ENCODE measurements at places on chromosomes 6 and 20.

- no peak for DNase-seq
Measured at GRCh38 chr6:4274382-4275082, 139.2 kb upstream of the ECI2 start.

GRCh38 chr20:9573335-9574151, 59.2 kb downstream of the LAMP5 start:
- DNase-seq = peak; percentile 50

DNA sequence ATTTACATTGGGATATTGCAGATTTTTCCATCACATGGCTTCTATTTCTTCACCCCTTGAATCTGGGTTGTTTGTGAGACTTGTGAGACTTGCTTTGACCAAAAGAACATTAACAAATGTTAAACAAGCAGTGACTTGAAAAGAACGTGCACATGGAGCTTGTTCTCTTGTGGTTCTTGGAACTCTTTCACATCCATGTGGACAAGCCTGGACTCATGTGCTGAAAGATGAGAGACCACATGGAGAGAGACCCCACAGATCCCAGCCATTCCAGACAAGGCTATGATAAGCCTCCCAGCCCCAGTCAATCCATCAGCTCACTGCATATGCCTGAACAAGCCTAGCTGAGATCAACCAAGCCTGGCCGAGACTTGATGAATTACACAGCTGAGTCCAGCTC, 1365.7 kb upstream of the GJE1 start:
- no peak for DNase-seq

- no peak for DNase-seq
Measured at GRCh38 chr20:19256906-19257595, 44.6 kb downstream of the SLC24A3 start.

GRCh38 chr6:170438402-170438753, 114.7 kb downstream of the PSMB1 start:
- DNase-seq = peak; percentile 96

- peak; percentile 66 for DNase-seq
Measured at GRCh38 chr20:1894951-1895673, at the start of gene SIRPA. Gene SIRPA, plus strand, starts transcription at chr20:1895407. Its CDS starts 41 bp downstream, at chr20:1895448.

DNA sequence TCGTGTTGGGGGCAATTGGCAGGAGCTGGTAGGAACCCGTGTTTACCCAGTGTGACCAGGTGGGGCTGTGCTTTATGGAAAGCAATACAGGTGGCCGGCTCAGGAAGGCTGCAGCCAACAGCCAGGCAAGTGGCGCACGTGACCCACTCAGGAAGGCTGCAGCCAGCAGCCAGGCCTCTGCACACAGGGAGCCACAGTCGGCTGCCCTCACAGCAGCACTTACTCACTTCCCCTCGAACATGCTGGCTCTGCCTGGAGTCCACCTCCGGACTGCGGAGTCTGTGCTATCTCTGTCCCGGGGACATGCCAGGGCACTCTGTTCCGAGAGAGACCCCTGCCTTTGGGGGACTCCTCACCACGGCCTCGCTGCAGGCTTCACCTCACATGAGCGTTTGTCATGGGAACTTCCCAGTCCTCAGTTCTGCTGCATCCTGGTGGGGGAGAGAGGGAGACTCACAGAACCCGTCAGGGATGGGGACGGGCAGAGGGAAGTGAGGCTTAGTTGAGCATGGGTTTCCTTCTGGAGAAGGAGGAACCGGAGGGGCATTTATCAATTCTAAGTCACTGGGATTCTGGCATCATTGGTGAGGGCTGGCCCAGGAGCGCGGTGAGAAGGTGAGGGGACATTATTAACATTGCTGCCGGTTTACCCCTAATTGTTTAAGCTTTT, 76.8 kb downstream of the TTLL2 start:
- no peak for DNase-seq

DNA sequence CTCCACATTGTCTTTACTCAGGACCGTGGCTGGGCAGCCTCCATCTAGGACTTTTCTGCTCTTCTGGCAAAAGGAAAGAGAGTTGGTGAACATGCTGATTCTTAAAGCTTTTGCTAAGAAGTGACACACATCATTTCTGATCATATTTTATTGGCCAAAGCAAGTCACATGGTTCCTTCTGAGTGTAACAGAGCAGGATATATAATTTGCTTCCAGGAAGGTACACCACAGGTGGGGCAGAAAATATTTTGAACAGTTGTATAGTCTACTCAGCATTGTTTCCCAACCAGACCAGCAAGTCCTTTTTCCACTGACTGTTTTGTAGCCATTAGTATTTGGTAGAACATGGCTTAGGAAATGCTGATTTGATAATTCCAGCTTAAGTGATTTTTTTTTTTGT, 73.5 kb downstream of the AKAP7 start:
- DNase-seq = no peak

DNA sequence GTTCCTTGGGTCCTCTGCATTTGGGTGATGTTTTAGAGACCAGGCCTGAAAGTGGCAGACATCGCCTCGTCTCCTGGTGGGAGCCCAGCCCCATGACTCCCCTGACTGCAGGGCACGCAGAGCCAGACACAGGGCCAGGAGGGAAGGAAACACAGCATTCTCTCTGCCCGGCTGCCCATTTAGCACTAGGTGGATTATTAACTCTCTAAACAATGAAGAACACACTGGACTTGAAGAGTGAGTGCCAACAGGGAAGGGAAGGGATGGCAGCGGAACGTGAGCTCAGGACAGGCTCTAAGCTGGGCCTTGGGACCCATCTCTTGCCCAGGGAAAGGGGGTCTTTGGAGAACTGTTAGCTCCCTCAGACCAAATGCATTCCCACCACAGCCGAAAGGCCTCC, 80.4 kb downstream of the TBXT start:
- no peak for DNase-seq

GRCh38 chr6:122392564-122393350, 6.7 kb upstream of the HSF2 start:
- DNase-seq = no peak

GRCh38 chr6:1763404-1763803, 153.7 kb downstream of the FOXC1 start:
- no peak for DNase-seq

- no peak for DNase-seq
Measured at GRCh38 chr20:51061418-51062045, 38.6 kb upstream of the KCNG1 start.

DNA sequence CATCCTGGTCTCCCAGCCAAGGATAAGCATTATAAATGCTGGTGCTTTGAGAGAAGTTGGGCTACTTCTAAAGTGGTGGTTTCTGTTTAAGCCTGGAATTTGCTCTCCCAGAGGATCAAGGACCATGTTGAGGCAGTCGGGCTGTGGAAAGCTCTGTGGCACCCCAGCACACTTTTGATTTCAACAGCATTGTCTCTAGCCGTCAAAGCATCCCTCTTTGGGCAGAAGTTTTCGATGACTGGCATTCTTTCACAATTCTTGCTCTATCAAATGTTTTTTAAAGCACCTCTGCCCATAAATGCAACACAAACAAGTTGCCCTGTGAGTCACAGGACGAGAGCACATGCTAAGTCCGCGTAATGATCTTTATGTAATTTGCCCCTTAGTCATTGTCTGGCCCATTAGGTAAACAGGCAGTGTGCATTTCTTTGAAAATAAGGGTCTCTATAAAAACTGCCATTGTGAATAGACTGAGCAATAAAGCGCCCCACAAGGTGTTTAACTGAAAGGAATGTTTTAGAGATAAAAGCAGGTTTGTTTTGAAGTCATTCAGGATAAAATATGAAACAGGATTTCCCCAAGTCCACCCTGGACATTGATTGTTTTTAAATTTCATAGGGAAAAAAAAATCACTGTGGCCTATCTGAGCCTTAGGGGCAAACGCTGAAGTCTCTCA, 44.7 kb upstream of the FOXQ1 start:
- DNase-seq = no peak

- DNase-seq = no peak
Measured at GRCh38 chr6:139172151-139172550, 37.3 kb downstream of the HECA start.

GRCh38 chr6:98828211-98828788, 6.1 kb upstream of the POU3F2 start:
- peak; percentile 30 for DNase-seq

DNA sequence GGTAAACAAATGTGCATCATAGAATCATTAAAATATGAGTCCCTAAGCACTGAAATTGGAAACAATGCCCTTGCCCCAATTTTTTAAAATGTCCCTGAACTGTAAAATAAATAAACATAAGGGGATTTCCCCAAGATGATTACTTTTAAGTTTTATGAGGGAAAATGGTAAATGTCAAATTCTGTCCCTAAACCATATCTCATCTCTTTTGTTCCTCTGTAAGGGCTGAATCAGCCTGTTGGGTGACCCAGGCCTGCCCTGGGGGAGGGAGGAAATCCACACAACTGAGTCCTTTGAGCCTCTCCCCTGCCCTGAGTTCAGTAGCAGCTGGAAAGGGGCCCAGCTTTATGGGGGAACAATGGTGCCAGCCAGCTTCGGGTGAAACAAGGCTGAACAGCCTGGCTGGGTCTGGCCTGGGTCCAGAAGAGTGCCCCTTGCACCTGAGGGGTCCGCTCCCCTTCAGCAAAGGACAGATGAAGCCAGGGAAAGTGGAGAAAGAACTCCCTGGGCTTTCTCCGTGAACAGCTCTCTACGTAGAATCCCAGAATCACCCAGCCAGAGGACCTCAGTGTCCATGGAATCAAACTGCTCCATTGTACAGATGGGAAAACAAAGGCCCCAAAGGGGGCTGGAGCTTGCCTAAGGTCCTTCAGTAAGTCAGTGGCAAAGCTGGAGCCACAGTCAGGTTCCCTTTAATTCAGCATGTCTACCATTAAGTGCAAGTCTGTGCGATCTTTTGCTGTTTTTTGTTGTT, 28.2 kb upstream of the ITCH start:
- DNase-seq = no peak
